ENCODE measurements at places on chromosomes 1 and 21. TPM values are rescaled to one million over a fixed set of nuclear protein-coding genes. Genes with fewer than 3 reads are reported as not detected.

AGBL4 gene
- polyA plus RNA-seq, result 0.02 TPM

DDOST gene
- polyA plus RNA-seq, result 126 TPM

PDE4B gene
- 0.51 TPM for polyA plus RNA-seq

PLA2G5 gene
- polyA plus RNA-seq, result 4.2 TPM

PRELP gene
- 6.5 TPM for polyA plus RNA-seq

LAMB3 gene
- polyA plus RNA-seq, result 15.2 TPM

ALX3 gene
- 0.04 TPM for polyA plus RNA-seq

ACKR1 gene
- polyA plus RNA-seq, result 35.9 TPM

ZNF697 gene
- polyA plus RNA-seq, result 0.40 TPM

ADAM15 gene
- 122 TPM for polyA plus RNA-seq

NKAIN1 gene
- polyA plus RNA-seq, result 0.16 TPM

NECTIN4 gene
- polyA plus RNA-seq, result 80.5 TPM

CREG1 gene
- polyA plus RNA-seq, result 41.9 TPM

SLC1A7 gene
- polyA plus RNA-seq, result 0.10 TPM

SUSD4 gene
- polyA plus RNA-seq, result 39.5 TPM

DUSP12 gene
- 6.5 TPM for polyA plus RNA-seq

SEMA6C gene
- polyA plus RNA-seq, result 7.2 TPM

FBXO2 gene
- 8.5 TPM for polyA plus RNA-seq

WNT2B gene
- 3.2 TPM for polyA plus RNA-seq

CFAP74 gene
- polyA plus RNA-seq, result 0.04 TPM

HUNK gene
- polyA plus RNA-seq, result 0.20 TPM

PRDM2 gene
- polyA plus RNA-seq, result 12.1 TPM

KCND3 gene
- polyA plus RNA-seq, result 0.57 TPM

NOS1AP gene
- polyA plus RNA-seq, result 0.98 TPM

ADSS2 gene
- 14.8 TPM for polyA plus RNA-seq

C1QA gene
- 14.6 TPM for polyA plus RNA-seq

CAMK1G gene
- polyA plus RNA-seq, result not detected

HAO2 gene
- polyA plus RNA-seq, result not detected

ANKRD35 gene
- 17.0 TPM for polyA plus RNA-seq

CNKSR1 gene
- polyA plus RNA-seq, result 31.9 TPM

PLEKHA6 gene
- polyA plus RNA-seq, result 11.0 TPM

ADCY10 gene
- polyA plus RNA-seq, result 0.04 TPM

TPTE gene
- polyA plus RNA-seq, result 0.01 TPM

LSS gene
- 57.6 TPM for polyA plus RNA-seq

CR1 gene
- polyA plus RNA-seq, result 0.12 TPM

PMVK gene
- 29.4 TPM for polyA plus RNA-seq

KIAA0040 gene
- 4.0 TPM for polyA plus RNA-seq

GUCA2A gene
- not detected for polyA plus RNA-seq

HJV gene
- polyA plus RNA-seq, result not detected

AADACL3 gene
- polyA plus RNA-seq, result not detected

SLC39A1 gene
- polyA plus RNA-seq, result 51.2 TPM

HSD3B2 gene
- polyA plus RNA-seq, result 0.07 TPM

OLIG2 gene
- polyA plus RNA-seq, result not detected

MRPL24 gene
- polyA plus RNA-seq, result 81.0 TPM
